ENCODE measurements at places on chromosomes 2 and 18. TPM values are rescaled to one million over a fixed set of nuclear protein-coding genes. Genes with fewer than 3 reads are reported as not detected.

GRCh38 chr2:42960842-42961180, 168.4 kb upstream of the HAAO start:
- no peak for DNase-seq

DNA sequence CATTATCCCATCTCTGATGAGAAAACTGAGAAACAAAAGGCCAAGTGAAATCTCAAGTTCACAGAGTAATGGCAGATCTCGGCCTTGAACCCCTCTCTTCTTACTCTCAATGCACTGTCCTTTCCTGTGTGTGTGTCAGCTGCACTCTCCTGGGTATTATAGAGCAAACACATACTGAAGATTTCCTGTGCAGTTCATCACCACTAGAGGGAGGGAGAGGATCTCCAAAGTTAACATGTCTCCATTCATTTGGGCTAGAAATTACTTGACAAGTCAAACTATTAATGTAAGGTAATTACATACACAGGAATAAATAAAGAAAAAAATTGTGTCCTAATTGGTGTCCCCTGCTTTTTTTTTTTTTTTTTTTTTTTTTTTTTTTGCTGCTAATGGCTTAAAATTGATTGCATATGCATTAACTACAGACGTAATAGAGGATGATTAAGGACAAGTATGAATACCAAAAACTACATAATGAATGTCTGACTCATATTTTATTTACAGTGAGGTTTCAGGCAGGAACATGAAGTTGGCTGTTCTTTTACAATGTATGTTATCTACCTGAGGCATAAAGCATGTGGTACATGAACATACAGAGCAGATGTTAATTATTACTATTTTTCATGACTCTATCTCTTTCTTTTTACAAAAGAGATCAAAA, 269.2 kb downstream of the NYAP2 start:
- peak; percentile 26 for DNase-seq

GRCh38 chr2:232927032-232927792, 57.1 kb downstream of the SNORC start:
- DNase-seq: no peak

DNA sequence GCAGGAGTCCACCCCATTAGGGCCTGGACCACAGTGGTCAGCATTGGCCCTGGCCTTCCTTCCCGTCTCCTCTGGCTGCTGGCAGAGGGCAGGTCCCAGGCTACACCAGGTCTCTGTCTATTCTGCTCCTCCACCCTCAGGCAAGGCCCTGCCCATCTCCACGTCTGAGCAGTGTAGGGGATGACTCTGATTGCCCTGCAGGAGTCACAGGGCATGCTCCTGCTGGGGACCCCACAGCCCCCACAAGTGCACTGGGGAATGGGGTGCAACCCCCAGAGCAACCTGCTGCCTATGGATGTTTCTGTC, 40.0 kb downstream of the STK25 start:
- no peak for DNase-seq

DNA sequence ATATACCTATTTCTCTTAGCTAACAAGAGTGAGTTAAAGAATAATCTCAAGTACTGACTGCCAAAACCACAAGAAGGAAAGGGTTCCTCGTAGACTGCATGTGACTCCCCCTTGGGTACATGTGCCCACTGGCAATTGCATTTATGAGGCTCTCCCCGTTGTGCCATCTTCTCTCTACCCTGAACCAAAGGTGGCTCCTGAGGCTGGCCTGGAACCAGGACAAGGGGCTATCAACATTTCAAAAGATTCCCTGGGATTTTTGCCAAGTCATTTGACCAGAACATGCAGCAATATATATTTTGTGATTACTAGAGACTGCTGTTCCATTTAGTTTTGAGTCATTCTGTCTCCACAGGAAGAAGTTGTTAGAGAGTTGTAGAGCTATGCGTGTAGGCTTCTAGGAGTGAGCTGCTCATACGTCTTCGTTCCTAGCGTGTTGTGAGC, 45.8 kb downstream of the LAMA3 start:
- DNase-seq: no peak

- DNase-seq: no peak
Observed at GRCh38 chr2:143264851-143265250, 135.6 kb downstream of the ARHGAP15 start.

The C2orf66 gene
- polyA plus RNA-seq: 0.37 TPM

The PLGLB2 gene
- polyA plus RNA-seq: 3.0 TPM

The ANKRD53 gene
- polyA plus RNA-seq: 0.89 TPM

The ALPP gene
- not detected for polyA plus RNA-seq

The PRKCE gene
- polyA plus RNA-seq: 10.5 TPM

All from right renal pelvis (tissue), 4 donors.